ENCODE measurements at places on chromosomes 5 and 9.

DNA sequence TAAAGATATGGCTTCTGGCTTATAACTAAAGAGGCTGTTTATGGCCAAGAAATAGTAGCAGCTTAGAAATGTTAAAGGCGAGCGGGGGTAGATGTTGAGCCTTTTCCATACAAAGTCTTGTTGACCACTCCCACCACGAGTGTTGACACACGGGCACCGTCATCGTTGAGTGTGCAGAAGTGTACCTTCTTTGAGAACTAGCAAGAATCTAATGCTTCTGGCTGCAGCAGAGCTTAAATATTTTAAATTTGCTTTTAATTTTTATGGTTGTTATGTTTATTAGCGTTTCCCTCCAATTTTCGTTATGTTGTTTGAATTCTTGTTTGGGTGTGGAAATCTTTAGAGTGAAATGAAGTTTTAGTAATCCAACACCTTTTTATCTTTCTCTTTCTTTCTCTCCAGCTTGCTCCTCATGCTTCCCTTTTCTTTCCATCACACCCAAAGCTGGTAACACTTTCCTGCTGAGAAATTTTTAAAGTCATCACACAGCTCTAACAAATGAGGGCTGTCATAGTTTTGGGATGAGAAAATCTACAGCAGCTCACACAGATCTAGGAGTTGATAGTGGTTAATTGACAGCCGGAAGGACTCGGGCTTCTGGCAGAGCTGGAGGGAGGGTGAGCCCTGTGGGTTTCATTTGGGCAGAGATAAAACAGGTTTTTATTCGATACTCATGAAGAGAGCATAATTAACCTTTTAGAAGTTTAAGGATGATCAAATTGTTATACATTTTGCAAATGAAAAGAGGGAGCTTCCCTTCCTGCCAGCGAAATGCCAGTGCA, 120.1 kb upstream of the ZNF608 start:
- no peak for DNase-seq

DNA sequence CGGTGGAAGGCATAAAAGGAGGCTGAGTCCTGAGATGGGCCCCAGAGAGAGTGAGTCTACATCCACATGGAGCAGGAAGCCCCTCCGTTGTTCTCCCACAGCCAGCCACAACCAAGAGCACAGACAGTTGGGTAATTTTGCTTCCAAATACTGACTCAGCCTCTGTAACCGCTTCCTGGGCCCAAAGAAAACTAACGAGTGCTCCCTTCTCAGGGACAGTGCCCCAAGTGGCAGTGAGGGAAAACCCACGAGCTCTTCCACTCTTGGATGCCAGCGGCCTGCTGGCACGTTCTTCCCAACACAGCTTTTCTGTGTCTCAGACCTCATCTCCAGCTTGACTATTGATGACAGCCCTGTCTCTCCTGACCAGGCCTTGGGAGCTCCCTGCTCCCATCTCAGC, 207.6 kb downstream of the FSTL4 start:
- no peak for DNase-seq

GRCh38 chr5:127785098-127785927, 82.1 kb downstream of the CCDC192 start:
- no peak for DNase-seq

- DNase-seq, result no peak
Observed at GRCh38 chr5:88145611-88146467, 122.8 kb downstream of the TMEM161B start.

GRCh38 chr9:71122022-71122275, 528 bp upstream of the TRPM3 start:
- no peak for DNase-seq

GRCh38 chr5:179378441-179379271, 33.4 kb upstream of the ADAMTS2 start:
- DNase-seq, result no peak

DNA sequence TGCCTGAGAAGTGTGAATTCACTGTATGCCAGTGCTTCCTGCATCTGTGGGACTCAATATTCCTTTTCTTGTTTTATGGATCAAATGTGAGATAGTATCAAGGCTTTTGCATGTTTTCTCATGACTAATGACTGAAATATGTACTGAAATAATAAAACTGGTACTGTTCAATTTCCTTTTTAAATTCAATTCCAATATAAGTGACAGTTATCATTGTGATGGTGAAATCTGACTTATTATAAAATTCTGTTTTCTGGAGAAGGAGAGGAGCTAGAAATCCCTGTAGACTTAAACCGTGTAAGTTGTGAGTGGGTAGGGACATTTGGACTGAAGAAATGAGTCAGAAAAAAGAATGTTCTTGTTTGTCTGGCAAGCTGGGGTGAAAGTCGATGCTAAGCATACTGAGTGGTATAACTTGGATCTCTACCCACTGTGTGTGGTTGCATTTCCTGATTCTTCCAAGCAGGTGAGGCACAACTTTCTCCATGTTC, 245.2 kb downstream of the EFNA5 start:
- no peak for DNase-seq

DNA sequence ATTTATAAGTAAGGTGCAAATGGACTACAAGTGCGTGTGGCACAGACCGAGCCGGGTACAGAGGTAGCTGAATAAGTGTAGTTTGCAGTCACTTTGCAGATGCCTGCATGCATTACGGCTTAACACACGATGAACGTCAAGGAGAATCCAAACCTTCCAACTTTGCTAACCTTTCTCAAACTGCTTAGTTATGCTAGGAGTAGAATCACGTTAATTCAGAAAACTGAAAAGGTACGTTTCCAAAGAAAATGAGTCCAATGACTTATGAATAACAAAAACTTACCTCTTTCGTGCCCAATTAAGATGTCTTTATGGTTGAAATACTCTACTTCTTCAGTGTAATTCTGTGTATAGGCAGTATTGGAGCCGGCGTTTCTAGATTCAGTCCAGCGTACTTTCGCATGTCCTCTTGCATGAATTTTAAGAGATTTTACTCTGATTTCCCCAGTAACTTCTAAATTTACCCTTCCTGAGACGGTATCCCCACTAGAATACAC, 539 bp downstream of the ARRDC3 start:
- DNase-seq, result no peak

DNA sequence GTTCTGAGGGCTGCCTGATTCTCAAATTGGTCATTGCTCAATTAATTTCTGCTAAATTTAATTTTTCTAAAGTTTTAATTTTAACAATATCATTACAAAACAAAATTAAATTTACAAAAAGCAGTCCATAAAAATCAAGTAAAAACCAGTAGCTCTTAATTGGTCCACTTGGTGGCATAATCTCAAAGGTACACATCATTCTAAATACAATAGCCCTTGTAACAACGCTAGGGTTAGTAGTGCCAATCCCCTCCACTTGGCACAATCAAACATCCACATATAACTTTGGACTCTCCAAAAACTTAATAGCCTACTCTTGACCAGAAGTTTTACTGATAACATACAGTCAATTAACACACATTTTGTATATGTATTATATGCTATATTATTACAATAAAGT, 1.9 kb upstream of the NDUFB6 start:
- DNase-seq, result no peak

DNA sequence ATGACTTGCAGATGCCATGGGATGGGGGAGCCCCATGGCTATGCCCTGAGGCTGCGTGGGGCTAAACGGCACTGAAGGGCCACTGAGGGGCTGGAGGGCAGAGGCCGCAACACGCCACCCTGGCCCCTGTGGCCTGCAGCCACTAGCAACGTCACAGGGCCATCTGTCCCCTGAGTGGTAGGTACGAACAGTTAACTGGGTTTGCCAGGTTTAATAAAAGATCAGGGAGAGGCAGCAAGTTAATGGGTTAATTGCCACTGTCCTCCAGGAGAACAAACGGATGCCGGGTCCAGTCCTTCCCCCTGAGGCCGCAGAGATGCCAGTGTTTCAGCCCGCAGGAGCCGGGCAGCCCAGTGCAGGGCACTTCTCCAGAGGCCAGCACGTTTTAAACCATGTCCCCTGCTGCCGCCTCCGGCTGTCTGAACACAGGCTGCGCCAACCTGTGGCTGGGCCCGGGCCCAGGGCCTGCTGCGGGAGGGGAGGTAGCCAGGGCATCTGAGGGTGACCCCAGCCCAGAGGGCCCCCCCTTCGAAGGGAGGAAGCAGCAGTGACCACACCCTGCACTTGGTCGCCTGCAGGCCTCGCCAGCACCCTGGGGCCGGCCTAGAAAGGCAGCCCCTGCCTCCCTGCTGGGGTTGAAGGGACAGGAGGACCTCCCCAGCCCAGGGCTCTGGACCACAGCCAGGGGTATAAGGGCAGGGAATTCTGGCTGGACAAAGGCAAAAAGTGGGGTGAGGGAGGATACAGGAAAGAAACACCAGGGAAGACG, 227.3 kb downstream of the FANCC start:
- DNase-seq, result no peak

- no peak for DNase-seq
Observed at GRCh38 chr5:142246258-142246657, 78.6 kb downstream of the SPRY4 start.

GRCh38 chr5:160233215-160233614, 3.9 kb downstream of the FABP6 start:
- DNase-seq, result no peak

DNA sequence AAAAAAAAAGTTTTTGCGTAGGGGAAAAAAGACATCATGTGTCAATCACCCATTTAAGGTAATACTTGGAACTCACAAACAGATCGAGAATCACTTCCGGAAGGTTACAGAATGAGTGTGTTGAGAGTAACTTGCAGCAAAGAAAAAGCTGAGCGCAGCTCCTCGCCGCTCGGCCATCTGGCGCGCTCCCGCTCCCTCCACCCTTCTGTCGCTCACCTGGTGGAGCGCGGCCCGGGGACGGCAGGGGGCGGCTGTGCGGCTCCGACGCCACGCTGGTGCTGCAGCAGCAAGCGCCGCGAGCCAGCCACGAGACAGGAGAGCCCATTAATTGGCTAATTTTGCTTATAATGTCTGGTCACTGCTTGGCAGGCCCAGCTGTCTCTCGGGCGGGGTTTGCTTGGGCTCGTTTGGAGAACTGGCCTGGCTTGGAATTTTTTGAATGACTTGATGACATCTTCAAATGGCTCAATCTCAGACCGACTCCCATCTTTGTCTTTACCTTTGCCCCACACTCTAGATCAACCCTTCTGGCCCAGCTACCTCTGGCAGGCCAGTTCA, 601.8 kb downstream of the CCDC171 start:
- no peak for DNase-seq

- DNase-seq, result no peak
Observed at GRCh38 chr9:8802242-8802641, 1002.7 kb upstream of the DMAC1 start.

GRCh38 chr5:142845954-142846398, 75.8 kb downstream of the ARHGAP26 start:
- DNase-seq, result no peak

DNA sequence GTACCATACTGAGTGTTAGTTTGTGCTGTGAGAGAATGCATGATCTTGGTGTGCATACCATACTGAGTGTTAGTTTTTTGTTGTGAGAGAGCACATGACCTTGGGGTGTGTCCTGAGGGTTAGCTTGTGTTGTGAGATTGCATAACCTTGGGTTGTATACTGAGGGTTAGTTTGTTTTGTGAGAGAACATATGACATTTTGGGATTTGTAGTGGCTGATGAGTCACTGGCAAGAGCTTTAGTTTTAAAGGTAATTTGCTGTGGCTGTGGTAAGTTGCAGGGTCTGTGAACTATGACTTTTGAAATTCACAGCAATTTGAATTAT, 1068.3 kb upstream of the EDIL3 start:
- DNase-seq, result no peak

GRCh38 chr5:109833946-109834345, 144.2 kb downstream of the MAN2A1 start:
- DNase-seq, result no peak

- no peak for DNase-seq
Observed at GRCh38 chr9:132970324-132971062, 8.0 kb upstream of the GFI1B start.

- DNase-seq, result no peak
Observed at GRCh38 chr9:125609744-125610143, 97.3 kb downstream of the MAPKAP1 start.

DNA sequence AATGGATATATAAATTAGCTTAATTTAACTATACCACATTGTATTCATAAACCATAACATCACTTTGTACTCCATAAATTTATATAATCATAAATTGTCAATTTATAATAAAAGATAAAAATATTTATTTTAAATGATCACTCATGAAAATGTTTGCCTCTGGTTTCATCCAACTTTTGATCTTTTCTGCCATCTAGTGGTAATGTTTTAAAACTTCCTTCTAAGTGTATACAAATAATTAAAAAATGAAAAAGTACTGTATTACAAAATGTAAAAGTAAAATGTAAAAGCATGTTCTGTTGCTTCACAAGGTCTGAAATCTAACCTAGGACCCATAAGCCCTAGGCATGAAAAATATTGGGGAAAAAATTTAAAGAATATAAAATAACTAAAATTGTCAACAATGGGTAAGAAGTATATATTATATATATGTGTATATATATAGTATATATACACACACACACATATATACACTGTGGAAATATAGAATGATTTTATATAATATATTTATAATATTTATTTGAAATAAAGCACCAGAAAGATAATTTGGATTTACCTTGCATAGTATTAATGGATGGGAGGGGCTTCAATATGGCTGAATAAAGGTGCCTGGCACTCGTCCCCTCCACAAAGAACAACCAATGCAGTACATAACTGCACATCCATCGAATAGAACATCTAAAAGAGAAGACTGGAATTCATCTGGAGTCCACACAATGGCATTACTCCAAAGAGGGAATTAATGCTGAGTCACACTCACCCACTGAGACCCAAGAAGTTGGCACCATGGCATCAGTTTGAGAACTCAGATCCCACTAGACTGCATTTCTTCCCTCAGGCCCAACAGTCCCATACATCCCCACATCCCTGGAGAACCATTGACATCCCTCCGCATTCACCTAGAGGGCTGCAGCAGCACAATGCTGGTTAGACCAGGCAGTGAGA, 32.5 kb downstream of the ANXA1 start:
- peak; percentile 33 for DNase-seq

DNA sequence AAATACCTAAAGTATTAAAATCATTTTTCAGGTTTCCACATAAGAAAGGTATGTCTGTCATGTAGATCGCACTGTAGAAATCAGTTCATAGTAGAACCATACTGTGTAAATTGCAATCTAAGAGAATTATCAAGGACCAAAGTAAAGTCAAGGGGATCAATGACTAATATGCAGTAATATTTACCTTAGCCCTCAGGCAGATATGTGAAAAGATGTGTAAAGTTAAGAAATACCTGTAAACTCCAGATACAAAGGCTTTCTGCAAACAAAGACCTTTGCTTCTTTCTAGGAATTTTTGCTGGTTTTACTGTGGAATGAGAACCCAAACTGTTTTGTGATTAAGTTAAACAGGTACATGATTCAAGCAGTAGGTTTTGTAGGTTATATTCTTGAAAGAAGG, 11.6 kb downstream of the POLK start:
- DNase-seq, result no peak

Data from KG1 (cell line).